ENCODE measurements at places on chromosomes 1 and 21. TPM values are rescaled to one million over a fixed set of nuclear protein-coding genes. Genes with fewer than 3 reads are reported as not detected.

PTGS2 gene
- total RNA-seq = 1.0 TPM

RIPPLY3 gene
- total RNA-seq = 0.47 TPM

DISP1 gene
- total RNA-seq = 71.8 TPM

HSPB7 gene
- total RNA-seq = 11.7 TPM

ADCY10 gene
- 24.6 TPM for total RNA-seq

FAM72D gene
- total RNA-seq = 2.6 TPM

FOXD2 gene
- total RNA-seq = 1.3 TPM

SKI gene
- 87.1 TPM for total RNA-seq

CCDC190 gene
- 0.19 TPM for total RNA-seq

GTF2B gene
- total RNA-seq = 32.5 TPM

FAM151A gene
- total RNA-seq = 0.56 TPM

CPT2 gene
- total RNA-seq = 61.7 TPM

MEX3A gene
- total RNA-seq = 2.4 TPM

JAK1 gene
- total RNA-seq = 117 TPM

PTPRC gene
- total RNA-seq = 5.1 TPM

TLCD4 gene
- total RNA-seq = 25.2 TPM

GJC2 gene
- 4.2 TPM for total RNA-seq

PEX11B gene
- 42.1 TPM for total RNA-seq

LORICRIN gene
- 0.31 TPM for total RNA-seq

ROR1 gene
- 3.3 TPM for total RNA-seq

ADAM30 gene
- 13.1 TPM for total RNA-seq
